Kidney epithelial cell (primary cell): ENCODE measurements at places on chromosomes 16 and 17.

GRCh38 chr16:66553223-66553622, 847 bp downstream of the CKLF start:
- DNase-seq = no peak

DNA sequence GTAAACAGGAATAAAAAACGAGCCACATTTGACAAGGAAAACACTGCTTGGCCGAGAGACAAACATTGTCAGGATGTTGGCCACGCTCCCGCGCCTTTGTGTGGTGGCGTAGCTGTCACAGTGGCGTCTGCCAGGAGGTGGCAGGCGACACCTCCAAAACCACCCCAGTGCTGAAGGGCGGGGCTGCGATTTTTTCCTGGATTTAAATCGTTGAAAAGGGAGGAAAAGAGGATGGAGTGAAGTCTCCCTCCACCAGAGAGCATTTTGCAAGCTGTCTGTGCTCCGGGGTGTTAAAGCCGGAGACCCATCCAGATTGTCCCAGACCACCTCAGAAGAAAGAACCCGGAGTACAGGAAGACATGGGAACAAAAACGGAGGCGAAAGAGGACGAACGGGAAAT, 12.7 kb downstream of the MRM3 start:
- no peak for DNase-seq

DNA sequence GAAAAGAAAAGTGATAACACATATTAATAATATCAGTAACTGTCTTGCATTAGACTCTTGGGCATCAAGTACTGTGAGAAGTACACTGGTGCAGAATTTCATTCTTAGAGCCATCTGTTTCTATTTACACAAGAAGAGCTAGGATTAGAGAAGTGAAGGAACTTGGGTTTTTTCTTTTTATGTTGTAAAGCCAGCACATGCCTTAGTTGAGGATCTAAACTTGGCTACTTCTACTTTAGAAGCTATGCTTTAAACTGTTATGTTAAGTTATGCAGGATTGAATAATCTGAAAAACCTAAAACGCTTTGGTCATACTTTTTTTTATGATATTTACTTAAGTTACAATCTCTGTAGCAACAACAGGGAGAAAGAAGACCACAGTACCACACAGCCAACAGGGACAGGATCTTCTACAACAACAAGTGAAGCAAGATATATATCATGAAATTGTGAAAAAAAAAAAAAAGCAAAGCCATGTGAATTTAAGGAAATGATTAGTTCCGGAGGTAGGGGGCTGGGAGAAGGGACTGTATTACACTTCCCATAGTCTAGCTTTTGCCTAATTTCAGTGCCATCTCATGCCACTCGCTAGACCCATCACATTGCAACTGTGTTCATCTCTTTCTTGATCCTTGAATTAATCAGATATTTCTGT, 305.1 kb upstream of the GOT2 start:
- no peak for DNase-seq

- DNase-seq = no peak
Observed at GRCh38 chr17:13698832-13699231, 97.1 kb upstream of the HS3ST3A1 start.
